Left ventricle myocardium superior (tissue), 1 donor: ENCODE measurements at places on chromosomes 2 and 18. TPM values are rescaled to one million over a fixed set of nuclear protein-coding genes. Genes with fewer than 3 reads are reported as not detected.

- DNase-seq = no peak
Observed at GRCh38 chr2:167212014-167212648, 323.9 kb downstream of the XIRP2 start.

DNA sequence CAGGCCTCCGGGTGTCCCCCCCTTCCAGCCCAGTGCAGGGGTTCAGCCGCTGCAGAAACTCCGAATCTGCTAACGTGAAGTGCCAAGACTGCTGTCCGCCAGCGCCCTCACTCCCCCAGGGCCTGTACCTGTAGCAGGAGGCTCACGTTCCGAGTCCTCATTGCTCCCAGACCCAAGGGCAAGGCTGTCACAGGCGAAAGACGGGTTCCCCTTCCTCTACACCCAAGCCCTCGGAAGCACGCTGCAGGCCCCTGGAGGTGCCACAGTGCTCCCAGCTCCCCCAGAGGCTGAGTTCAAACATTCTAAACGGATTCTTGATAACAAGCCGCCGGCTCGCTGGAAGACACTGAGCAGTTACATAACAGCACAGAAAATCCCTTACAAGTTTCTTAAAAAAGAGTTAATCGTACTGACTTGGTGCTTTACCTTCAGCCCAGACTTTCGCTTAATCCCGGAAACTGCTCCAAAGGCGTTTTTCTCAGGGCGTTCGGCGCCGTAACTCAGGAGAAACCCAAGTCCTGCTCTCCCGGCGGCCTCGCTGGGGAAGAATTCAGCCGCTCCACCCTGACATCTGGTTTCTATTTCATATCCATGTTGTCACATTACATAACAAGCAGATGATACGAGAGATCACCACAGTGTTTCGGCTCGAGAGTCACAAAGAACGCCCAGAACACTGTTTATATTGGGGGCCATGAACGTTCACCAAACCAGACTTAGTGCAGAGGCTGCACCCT, 92.0 kb downstream of the HDAC4 start:
- DNase-seq = peak; percentile 74

The PRSS56 gene
- 0.15 TPM for total RNA-seq

The CD207 gene
- not detected for total RNA-seq

The DNAH7 gene
- 0.25 TPM for total RNA-seq

The TCF7L1 gene
- total RNA-seq = 7.1 TPM
